ENCODE measurements at places on chromosomes 7 and 10.

DNA sequence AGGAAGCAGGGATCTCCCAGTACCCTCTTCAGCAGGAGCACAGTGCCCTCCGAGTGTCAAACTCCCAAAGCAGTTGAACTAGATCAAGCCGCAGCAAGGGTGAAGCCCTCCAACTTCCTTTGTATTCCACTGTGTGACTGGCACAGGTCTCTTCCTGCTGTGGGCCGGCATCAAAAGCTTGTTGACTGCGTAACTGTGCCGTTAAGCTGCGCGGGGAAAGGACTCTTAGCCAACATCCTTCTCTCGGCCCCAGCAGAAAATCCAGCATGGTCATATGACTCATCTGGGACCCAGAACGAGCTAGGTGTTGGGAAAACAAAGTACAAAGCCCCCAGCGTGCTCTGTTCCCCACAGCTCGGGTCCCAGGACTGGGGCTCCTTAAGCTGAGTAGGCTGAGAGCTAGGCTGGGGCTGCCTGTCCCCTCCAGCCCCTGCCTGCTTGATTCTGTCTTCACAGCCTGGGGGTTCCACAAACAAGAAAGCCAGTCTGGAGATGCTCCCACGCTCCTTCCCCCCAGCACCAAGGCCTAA is 52.2 kb downstream of the COL17A1 start:
- DNase-seq = no peak

DNA sequence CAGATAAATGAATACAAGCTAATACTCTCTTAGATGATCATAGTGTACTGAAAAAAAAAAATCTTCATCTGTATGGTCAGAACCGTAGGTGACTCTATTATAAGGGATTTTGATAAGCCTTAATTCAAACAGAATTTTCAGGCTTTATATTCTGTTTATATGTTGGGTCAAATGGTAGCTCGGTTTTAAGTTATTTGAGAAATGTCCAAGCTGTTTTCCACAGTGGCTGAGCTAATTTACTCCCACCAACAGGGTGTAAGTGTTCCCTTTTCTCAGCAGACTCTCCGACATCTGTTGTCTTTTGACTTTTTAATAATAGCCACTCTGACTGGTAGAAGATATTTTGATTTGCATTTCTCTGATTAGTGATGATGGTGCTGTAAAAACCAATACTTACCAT is 328.8 kb upstream of the MAGI2 start:
- no peak for DNase-seq

GRCh38 chr10:2933071-2933470 is 134.3 kb upstream of the PFKP start:
- DNase-seq = no peak

GRCh38 chr10:100346351-100346764 is 675 bp upstream of the SCD start:
- DNase-seq = peak; percentile 78

DNA sequence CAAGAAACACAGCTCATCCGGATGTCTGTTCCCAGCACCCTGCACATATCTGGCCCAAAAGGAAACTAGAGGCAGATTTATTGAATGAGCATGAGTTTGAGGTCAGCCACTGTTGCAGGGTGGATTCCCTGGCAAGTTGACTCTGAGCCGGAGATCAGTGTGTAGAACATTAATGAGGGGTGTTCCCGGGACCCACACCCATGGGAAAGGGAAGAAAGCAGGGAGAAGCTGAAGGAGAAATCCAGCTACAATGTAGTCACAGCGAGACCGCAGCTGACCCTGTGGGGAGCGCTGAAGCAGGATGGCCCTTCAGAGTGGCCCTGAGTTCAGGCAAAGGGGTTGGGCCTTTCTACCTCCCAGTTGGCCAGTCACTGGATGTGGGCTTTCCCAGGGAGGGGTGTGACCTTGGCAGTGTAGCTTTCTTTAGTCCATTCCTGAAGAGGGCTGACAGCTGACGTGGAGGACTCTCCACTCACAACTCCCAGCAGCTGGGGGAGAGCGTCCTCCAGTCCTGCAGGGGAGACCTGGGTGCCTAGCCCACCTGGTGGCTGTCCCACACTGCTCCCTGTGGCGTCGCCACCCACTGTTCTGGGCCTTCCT is 324.2 kb upstream of the ZMIZ1 start:
- DNase-seq = no peak

- no peak for DNase-seq
These were observed 30.6 kb upstream of the ZNRF2 start for GRCh38 chr7:30253796-30254165.

DNA sequence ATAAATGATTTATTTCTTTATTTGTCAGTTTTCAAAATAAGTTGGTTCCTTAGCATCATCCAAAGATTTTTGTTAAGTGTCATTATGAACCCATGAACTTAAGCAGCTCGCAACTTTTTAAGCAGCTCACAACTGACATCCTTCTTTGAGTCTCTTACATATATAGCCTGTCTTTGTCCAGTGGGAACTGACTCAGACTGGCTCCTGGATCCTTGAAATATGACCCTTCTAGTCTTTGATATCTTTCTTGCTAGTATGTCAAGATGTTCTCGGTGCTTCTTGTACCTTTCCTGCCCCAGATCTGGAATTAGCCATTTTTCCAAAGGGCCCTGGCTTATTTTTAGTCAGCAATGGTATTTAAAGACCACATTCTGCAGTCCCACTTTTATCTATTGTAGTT is 53.9 kb upstream of the ARID5B start:
- DNase-seq = no peak

DNA sequence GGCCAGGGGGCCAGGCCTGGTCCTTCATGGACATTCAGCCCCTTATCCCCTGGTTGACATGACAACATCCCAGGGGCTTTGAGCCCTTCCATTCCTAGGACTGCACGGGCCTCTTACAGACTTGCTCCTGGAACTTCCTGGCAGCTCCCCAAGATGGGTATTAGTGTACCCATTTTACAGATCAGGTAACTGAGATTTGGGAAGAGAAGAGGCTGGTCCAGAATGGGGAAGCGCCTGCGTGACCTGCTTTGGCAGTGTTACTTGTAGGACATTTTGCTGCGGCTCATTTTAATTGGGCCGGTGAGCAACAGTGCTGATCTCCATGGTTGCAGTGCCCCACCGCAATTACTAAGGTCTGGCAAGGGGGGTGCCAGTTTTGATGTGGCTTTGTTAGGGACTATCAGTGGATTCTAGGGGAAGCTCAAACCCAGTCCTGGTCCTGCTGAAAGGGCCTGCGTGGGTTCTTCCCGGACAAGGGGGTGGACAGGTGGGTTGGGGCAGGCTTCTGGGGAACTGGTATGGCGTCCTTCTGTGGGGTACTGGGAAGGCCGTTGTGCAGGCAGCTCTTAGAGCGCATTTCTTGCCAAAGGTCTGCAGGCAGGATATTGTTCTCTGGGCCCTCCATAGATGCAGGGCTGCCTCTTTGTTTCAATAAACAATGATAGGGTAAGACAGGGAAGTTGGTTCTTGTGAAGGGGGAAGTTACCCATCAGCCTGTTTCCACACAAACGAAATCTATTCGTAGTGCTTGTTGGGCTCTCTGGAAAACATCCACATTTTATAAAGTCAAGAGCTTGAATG is 137.6 kb downstream of the RGS10 start:
- no peak for DNase-seq

DNA sequence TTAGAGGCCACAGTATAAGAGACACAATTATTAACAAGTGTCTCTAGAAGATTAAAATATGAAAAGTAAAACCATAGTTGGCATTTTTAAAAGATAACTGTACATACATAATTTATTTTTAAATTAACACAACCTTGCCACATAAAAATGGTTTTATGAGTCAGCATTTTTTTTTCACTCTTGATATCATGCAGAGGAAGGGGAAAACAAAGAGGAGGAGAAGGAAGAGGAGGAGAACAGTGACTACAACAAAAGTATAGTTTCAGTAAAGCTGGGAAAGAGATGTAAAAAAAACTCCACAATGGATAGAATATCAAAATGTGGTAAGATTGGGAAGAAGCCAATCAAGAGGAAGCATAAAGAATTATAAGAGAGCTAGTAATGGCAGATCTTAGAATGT is 34.0 kb downstream of the CH25H start:
- no peak for DNase-seq

DNA sequence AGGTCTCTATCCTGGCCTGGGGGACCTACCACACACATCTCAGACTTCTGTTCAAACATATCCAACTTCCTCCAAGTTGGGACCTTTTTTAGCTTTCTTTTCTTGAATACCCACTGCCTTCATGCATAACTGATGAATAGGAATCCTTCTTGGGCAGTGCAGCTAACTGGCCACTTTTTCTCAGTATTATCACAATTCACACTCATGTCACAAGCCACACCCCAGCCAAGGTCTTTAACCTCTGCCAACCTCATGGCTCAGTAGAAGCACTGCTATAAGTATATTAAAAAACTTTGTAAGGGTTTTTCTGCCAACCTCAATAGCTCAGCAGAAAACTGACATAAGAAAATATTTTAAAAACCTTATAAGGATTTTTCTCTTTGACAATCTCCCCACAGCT is 44.5 kb downstream of the HHEX start:
- no peak for DNase-seq

- no peak for DNase-seq
These were observed 69.2 kb downstream of the TAC1 start for GRCh38 chr7:97801108-97801507.

DNA sequence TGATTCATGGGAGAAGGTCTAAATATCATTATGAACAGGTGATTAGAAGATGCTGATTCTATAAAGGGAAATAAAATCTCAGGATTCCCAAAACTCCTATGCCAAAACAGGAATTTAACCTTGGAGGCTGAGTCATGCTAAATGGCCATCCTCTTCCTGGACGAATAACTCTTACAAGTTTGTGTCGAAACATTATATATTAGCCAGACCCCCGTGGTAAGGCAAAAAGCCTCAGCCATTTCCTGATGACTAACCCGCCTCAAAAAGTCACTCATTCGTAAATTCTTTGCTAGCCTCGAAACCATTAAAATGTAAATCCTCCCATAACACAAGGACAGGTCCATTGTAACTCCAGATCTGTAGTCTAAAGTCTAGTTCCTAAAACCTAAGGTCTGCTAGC is 32.0 kb downstream of the CUL2 start:
- no peak for DNase-seq

DNA sequence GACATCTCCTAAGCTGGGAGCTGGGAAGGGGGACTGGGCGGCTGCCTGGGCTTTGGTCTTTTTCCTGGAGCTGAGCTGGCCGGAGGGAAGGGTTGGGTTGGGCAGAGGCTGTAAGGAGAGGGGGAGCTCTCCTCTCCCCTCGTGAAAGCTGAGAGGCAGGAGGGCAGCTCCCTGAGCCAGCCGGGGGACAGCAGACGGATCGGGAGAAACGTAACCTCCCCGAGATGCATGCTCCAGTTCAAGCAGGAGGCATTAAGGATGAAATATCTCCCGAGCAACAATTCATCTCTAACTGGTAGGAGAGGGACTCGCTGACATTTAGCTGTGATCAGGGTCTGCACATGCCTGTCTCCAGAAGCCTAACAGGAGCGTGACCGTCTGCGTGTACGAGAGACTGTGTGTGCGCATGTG is 19.9 kb upstream of the LBX1 start:
- DNase-seq = no peak
